ENCODE measurements at places on chromosomes 12 and 14.
A peak's percentile ranks its signal among the peaks of the same experiment; 100 is the strongest.

GRCh38 chr12:52629281-52630007, 11.1 kb upstream of the KRT73 start:
- no peak for DNase-seq

DNA sequence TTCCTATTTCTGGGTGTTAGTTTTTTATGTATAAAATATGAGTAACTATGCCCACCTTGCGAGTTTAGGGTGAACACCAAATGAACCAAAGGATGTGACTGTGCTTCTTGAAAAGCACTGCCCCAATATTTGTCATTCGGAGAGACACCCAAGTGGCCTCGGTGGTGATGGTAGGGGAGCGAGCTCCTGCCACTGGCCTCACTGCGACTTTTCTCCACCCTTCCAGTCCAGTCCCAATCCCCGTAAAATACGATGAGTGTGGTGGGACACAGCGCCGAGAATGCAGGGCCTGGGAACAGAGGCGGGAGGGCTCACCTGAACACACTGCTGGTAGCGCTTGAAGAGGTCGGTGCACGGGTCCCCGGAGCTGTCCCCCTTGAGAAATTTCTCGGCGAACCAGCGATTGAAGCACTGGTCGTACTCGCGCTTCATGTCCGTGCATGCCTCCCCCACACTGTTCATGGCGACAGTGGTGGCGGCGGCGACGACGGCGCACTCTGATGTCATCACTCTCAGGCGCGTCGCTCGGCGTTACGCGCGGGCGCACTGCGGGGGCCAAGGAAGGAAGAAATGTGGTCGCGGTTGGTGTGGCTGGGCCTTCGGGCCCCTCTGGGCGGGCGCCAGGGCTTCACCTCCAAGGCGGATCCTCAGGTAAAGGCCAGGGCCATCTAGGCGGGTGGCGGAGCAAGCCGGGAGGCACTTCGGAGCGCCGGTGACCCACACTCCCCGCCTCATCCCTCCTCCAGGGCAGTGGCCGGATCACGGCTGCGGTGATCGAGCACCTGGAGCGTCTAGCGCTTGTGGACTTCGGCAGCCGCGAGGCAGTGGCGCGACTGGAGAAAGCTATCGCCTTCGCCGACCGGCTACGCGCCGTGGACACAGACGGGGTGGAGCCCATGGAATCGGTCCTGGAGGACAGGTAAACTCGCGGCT, at the start of the genes GATC and TRIAP1:
TSS of gene GATC (plus strand) at position 534 of the 933 bp plus-strand sequence. CDS start at position 571, 37 bp downstream.
TSS of gene TRIAP1 (minus strand) at position 474 of the 933 bp plus-strand sequence. CDS start at position 462, 12 bp downstream.
- peak; percentile 70 for DNase-seq

DNA sequence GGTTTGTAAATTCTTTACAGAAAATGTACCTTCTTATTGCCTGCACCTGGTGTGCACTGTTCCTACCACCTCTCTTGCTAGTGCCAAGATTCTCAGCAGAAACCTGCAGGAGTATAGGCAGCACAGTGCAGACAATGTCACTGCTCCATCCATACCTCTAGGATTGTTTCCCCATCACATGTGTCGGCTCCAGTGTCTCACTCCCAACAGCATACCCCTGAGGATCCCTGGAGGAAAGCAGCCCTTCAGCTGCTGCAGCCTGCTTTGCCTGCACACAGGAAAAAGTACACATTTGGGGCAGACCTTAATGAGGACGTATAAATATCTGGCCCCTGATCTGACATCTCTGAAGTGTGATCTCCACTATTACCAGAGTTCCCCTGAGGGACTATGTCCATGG, 235.5 kb downstream of the MDGA2 start:
- no peak for DNase-seq

- no peak for DNase-seq
Observed at GRCh38 chr14:54120260-54120659, 163.6 kb upstream of the BMP4 start.

DNA sequence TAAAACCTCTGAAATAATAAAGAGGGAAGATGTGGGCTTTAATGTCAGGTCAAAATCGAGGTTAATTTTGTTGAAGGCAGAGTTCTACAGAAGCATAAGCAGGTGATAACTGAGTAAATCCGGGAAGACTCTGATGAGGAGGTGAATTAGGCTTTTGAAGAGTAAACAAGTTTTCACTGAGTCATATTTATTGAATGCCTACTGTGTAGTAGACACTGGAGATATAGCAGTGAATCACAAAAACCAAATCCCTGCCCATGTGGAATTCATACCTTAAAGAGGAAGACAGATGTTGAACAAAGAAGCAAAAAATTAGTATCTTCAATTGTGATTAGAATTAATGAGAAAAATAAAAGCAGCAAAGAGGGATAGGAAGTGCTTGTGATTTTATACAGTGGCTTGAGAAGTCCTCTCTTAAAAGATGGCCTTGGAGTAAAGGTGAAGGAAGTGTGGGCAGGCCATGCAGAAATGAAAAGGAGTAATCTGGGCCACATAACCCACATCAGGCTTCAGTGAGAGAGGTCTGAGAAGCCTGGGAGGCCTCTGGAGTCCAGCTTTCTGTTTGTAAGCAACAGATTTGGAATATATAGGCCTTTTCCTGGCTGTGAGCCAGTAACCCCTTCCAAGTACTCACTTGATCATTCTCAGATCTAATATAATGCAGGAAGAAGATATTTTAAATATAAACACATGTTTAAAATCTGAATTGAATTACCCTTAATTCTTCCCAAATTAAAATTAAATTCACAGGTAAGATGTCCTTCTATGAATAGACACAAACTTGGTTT, 46.7 kb downstream of the BHLHE41 start:
- DNase-seq: no peak

DNA sequence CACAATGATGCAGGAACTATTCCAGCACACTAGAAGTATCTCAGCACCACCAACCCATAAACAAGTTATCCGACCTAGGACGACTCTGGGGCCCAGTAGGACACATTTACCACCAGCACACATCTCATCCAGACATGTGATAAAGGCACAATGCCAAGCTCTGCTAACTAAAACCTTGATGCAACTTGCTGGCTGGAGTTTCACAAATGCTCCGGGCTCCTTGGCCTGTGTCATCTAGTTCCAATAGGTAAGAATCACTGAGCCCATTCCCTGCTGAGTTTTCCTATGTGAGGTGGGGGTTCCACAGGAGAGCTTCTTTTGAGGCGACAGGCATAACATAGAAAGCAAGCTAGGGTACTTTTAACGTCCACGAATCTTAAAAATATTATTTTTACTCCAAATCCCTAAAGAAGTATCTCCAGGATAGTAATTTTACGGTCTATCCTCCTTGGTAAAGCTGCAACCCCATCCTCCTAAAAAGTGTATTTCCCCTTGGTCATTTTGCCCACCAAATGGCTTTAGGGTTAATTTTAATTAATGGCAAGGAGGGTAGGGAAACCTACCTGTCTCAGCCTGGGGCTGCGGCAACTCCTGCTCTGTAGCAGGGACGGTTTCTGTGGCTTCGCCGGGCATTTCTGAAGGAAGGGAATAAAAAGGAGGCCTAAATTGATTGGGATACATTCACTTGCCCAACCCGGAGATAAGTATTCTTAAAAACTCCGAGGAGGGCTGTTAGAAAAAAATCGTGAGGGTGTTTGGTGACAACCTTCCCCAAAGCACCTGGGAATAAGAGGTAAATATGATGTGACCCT, 1.0 kb downstream of the NACA start:
- no peak for DNase-seq

DNA sequence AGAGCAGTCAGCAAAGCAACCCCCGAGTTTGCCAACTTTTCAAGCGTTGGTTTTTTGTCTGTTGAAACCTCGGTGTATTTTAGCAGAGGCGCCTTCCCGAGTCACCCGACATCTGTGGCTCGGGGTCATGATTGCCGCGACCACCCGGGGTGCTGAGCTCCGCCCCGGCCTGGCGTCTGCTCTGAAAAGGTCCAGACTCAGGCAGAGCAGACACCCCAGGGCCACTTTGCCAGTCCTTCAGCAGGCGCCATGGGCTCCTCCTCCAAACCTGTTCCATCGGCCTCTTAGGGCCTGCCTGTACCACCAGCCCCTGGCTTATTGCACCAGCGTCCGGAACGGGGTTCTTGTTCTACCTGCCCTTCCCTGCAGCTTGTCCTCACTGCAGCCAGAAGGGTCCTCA, 19.1 kb downstream of the ANKRD9 start:
- no peak for DNase-seq

DNA sequence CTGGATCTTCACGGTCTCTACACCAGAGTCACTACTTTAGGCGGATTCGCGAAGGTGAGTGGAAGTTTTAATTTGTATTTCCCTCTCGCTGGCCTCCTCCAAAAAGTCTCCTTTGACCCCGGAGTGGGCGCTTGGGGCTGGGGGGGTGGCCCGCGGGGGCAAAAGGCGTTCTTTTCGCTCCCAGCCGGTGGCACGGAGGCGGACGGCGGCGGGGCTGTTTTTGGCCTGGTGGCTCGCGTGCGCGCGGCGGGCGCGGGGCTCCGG, 510 bp downstream of the ARID2 start:
- no peak for DNase-seq

- no peak for DNase-seq
Observed at GRCh38 chr12:49189731-49190716, 1.1 kb upstream of the TUBA1A start.

DNA sequence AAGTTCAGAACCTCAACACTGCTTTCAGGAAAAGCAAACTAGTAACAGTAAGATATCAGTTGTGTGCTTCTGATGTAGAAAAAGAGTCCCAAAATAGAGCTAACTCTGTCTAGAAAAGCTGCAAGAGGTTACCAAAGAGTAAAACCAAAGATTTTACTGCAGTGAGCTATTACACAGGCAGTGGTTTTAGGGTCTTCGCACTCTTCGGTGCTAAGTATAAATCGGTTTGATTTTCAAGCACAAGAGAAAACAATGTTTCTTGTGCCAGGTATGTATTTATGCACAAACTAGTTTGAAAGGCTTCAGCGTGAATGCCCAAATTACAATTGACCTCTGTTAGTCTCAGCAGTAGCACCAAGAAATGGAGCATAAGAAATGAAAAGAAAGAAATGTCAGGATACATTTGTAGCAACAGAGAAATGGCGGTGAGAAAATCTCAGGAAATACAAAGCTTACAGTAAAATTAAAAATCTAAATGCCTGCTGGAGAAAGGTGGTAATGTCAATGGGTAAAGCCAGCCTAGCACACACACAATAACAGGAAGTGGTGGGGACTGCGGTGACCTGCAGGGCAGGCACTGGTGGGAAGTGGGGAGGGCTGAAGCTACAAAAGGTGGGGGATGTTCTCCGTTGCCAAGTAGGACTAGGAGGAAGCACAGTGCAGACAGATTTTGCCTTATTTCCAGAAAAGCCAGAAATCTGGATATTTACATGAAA, 18.0 kb upstream of the DYRK2 start:
- no peak for DNase-seq

GRCh38 chr12:68452078-68452715, 120.0 kb upstream of the MDM1 start:
- DNase-seq: no peak

DNA sequence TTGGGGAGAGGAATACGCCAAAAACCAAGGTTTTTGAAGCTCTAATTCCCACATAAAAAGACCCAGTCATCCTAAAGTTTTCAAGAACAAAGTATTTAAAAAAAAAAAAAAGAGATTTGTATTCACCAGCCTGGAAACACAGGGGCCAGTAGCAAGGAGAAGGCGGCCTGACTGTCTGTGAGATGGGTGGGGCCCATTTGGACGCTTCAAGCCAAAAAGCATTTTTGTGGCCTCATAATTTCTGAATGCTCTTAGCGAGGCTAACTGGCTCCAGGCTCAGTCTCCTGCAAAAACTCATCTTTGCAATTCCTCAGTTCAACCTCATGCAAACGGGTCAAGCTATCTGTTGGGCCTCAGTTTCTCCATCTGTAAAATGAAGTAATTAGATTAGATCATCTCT, 514.1 kb downstream of the MED13L start:
- no peak for DNase-seq

- peak; percentile 38 for DNase-seq
Observed at GRCh38 chr14:73591690-73592449, at the start of gene ACOT4. TSS of gene ACOT4 (plus strand) at chr14:73591873. CDS start at chr14:73591960, 87 bp downstream.

- no peak for DNase-seq
Observed at GRCh38 chr12:5138256-5138655, 94.6 kb downstream of the KCNA5 start.

GRCh38 chr12:84624601-84625000, 288.0 kb downstream of the SLC6A15 start:
- no peak for DNase-seq

- no peak for DNase-seq
Observed at GRCh38 chr14:94025720-94026119, 420 bp upstream of the OTUB2 start.

GRCh38 chr12:14558473-14558959, 9.2 kb downstream of the PLBD1 start:
- DNase-seq: no peak

DNA sequence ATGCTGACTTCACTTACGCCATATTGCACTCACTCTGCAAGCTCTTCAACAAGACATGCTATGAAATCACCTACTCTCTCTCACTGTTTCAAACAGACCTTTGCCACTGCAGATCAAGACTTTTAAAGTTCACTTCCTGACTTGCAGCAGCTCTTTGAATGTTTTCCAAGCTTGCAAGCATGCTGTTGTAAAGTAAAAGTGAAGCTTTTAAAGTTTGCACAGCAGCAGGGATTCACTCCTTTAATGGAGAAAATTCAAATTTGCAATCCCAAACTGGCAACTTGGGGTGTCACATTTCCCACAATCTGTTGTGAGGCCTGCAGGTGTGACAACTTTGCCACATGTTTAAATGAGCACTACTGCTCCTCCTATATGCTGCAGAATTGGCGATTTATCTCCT, 270.9 kb downstream of the ALX1 start:
- no peak for DNase-seq
